Stimulated activated CD8-positive, alpha-beta memory T cell treated with anti-CD3 and anti-CD28 coated beads, Interleukin-7, amount 100 ng/mL, for 24 hours (primary cell): ENCODE measurements at places on chromosomes 1 and 21.

GRCh38 chr1:117611894-117612483, 6.1 kb downstream of the TENT5C start:
- DNase-seq: no peak

DNA sequence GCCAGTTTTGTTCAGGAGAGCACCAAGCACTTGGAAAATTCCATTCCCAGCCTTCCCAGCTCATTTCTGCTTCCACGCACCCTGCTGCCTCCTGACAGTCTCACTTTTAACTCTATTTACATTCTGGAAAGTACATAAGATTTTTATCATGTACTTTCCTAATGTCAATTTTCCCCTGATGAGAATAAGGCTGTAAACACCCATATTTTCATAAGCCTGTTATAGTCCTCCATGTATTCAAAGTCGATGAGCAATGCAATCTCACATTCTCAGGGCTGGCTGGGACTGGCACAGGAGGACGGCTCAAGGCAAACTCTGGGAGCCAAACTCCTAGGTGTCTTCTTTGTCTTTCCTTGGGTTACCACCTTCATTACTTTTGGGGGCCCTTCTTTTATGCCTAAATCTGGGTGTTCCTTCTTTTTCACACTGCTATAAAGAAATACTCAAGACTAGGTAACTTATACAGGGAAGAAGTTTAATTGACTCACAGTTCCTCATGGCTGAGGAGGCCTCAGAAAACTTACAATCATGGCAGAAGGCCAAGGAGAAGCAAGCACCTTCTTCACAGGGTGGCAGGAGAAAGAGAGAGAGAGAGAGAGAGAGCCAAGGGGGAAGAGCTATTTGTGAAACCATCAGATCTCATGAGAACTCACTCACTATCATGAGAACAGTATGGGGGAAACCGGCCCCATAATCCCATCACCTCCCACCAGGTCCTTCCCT, 94.6 kb downstream of the IGSF21 start:
- no peak for DNase-seq

GRCh38 chr21:37958537-37958936, 42.3 kb upstream of the KCNJ6 start:
- no peak for DNase-seq

GRCh38 chr1:29272147-29272907, 36.0 kb downstream of the PTPRU start:
- no peak for DNase-seq

DNA sequence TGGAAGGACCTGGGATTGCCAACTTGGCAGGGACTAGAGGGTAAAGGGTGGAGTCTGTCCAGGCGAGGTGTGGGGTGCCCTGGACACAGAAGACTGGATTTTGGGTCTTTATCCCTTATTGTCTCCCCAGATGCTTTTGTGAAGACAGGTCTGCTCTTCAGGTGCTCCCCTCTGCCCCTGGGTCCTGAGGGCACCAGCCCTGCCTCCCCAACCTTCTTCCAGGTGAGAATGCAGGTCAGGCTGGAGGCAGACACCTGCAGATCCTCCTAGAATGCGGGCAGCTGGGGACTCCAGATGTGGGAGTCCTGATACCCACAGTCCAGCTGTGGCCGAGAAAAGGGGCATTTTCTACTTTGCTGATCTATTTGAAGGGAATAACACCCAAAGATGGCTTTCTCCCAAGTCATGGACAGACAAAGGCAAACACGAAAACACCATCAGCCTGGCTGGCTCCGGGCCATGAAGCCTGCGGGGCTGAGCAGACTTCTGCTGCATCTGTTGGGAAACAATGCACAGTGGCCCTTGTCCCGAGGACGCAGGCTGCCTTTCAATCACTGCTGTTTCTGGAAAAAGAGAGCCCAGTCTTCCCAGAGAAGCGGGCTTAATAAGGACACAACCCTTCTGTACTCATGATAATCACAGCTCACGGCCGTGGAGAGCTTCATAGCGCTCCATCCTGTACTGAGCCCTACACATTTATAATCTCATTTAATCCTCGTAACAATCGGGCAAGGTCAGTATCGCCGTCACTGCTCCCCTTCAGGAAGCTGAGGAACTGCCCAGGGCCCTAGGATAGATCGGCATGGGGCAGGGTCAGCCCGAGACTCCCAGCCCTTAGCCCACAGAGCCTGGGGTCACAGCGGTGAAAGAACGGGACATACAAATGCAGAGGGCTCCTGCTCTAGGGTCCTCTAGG, 62.0 kb upstream of the ABCG1 start:
- DNase-seq: no peak

- no peak for DNase-seq
These were observed 71.2 kb downstream of the DPYD start for GRCh38 chr1:97849345-97850340.

DNA sequence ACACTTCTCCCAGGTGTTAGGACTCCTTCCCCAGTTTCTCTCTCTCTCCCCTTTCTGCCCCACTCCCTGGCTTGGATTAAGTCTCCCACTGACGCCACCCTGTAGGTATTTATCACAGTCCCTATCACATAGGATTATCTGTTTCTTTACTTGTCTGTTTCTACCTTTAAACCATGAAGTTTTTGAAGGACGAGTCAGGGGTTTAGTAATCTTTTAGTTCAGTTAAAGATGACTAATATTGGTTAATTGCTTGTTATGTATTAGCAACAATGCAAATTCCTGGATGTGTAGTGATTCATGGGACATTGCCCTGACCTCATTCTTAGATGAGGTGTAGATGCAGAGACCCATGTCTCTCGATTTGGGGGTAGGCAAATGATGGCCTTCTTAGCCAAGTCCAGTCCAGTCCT, 6.4 kb downstream of the LAMC1 start:
- no peak for DNase-seq

DNA sequence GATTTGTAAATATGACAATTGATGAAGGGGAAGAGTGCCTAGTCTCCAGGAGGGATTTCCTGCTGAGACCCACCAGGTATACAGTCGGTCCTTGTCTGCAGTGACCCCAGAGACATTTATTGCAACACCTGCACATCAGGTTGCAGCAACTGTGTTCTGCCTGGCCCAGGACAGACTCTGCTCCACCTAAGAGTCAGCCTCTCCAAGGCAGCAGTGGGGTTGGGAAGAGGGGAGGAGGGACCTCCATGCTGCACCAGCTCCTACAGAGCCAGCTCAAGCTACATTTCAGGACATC, 120.4 kb upstream of the IRF2BP2 start:
- DNase-seq: no peak

- no peak for DNase-seq
These were observed 1.8 kb downstream of the SYTL1 start for GRCh38 chr1:27343639-27344025.
